ENCODE measurements at places on chromosomes 12 and 14. TPM values are rescaled to one million over a fixed set of nuclear protein-coding genes. Genes with fewer than 3 reads are reported as not detected.

The WASHC4 gene
- 106 TPM for total RNA-seq

The PPP1CC gene
- total RNA-seq: 85.9 TPM

The CLEC7A gene
- 0.22 TPM for total RNA-seq

The CISTR gene
- not detected for total RNA-seq

The RNASE3 gene
- not detected for total RNA-seq

The PSMD9 gene
- 40.1 TPM for total RNA-seq

The ADAM20 gene
- total RNA-seq: 0.22 TPM

The NUDT4 gene
- total RNA-seq: 85.6 TPM

The TUNAR gene
- not detected for total RNA-seq

The DTX3 gene
- total RNA-seq: 4.2 TPM

The TM9SF1 gene
- total RNA-seq: 30.5 TPM

The ESR2 gene
- 0.44 TPM for total RNA-seq

The RHEBL1 gene
- total RNA-seq: 1.5 TPM

The CELA1 gene
- not detected for total RNA-seq

The GLIPR1L1 gene
- total RNA-seq: not detected

The ANAPC5 gene
- total RNA-seq: 115 TPM

The SLC4A8 gene
- 0.60 TPM for total RNA-seq

The STYK1 gene
- 8.1 TPM for total RNA-seq

The BHLHE41 gene
- under 0.01 TPM for total RNA-seq

The BEST3 gene
- under 0.01 TPM for total RNA-seq

The NAV3 gene
- total RNA-seq: 1.2 TPM

The NUAK1 gene
- 32.5 TPM for total RNA-seq

The IFT81 gene
- 5.2 TPM for total RNA-seq

The B4GALNT3 gene
- total RNA-seq: not detected

The RNF10 gene
- total RNA-seq: 127 TPM

The GPR137C gene
- 0.79 TPM for total RNA-seq

The DUSP6 gene
- 293 TPM for total RNA-seq

The OASL gene
- total RNA-seq: 0.22 TPM

The TAS2R31 gene
- 1.1 TPM for total RNA-seq

The EFCAB11 gene
- 1.8 TPM for total RNA-seq

The PRB2 gene
- total RNA-seq: not detected

The LRFN5 gene
- not detected for total RNA-seq

The RND1 gene
- total RNA-seq: 1.4 TPM

The JDP2 gene
- 21.4 TPM for total RNA-seq

The STAB2 gene
- total RNA-seq: 5.7 TPM

The FAM186B gene
- 0.22 TPM for total RNA-seq

The PAPOLA gene
- total RNA-seq: 69.7 TPM

The KRT78 gene
- total RNA-seq: not detected

The RAD9B gene
- 0.40 TPM for total RNA-seq

The KRT82 gene
- total RNA-seq: not detected

The REP15 gene
- 13.5 TPM for total RNA-seq

The PLA2G1B gene
- not detected for total RNA-seq

The PHETA1 gene
- total RNA-seq: 9.1 TPM

The PYGL gene
- 62.8 TPM for total RNA-seq

The KCNA1 gene
- total RNA-seq: not detected

The PARPBP gene
- total RNA-seq: 7.8 TPM

The BCL2L2 gene
- total RNA-seq: 14.9 TPM

The SMIM41 gene
- total RNA-seq: not detected

The MTERF2 gene
- total RNA-seq: 3.9 TPM

The SSTR1 gene
- under 0.01 TPM for total RNA-seq

The FOXG1 gene
- not detected for total RNA-seq

The OR6C2 gene
- total RNA-seq: not detected

The GLIPR1L2 gene
- total RNA-seq: 0.22 TPM

The OTUB2 gene
- total RNA-seq: 0.40 TPM

The PUS7L gene
- 5.7 TPM for total RNA-seq

The CGRRF1 gene
- 13.7 TPM for total RNA-seq

The CCDC38 gene
- total RNA-seq: not detected

The DBX2 gene
- total RNA-seq: not detected

All from lung microvascular endothelial cell (primary cell).